Natural killer cell (primary cell): ENCODE measurements at places on chromosomes 1 and 21.

DNA sequence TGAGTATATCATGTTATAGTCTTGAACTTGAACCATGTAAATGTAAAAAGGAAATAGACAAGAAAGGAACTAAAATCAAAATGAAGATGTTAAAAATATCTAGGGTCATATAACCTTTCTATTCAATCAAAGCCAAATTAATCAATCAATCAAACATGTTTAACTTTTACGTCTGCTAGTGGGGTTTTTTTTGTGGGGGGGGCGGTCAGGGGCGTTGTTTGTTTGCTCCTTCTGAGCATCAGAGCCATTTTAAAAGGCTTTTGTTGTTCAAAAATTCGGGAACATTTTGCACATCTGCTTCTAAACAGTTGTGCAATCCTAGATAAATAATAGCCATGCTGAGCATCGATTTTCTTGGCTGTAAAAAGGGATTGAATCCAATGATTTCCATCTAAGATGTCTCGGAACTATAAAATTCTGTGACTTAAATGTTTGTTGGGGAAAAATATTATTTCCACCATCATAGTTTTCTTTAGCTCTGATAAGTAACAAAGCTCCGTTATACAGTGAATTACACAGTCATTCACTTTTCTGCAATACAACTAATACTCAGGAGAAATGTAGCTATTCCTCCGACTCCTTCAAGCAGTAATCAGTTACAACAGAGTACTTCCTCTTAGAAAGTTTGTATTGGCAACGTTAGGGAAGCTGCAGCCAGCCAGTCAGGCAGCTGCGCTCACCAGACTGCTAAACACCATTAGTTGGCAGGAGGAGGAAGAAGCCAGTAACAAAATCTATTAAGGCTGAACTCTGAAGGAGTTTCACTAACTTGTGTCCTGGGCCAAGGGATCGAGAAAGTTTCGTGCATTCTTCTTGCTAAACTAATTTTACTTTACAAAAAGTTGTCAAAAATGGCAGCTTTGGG is 2.2 kb downstream of the SPATA6 start:
- DNase-seq, result peak; percentile 19

DNA sequence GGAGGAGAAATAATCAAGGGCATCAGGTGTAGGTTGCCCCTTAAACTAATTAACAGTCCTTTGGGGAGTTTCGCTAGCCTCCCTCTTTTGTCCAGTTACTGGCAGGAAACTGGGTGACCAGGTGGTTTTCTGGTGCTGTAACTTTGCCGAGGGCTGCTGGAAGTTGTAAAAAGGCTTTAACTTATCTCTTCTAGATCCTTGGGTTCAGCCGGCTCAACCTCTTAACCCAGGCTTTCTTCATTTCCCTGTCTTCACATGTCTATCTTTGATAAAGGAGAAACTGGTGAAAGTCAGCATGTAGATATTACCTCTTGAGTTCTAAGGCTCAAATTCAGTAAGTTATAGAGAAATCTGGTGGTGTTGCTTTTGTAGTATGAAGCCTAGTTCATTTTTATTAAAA is 289.7 kb upstream of the NRIP1 start:
- no peak for DNase-seq

DNA sequence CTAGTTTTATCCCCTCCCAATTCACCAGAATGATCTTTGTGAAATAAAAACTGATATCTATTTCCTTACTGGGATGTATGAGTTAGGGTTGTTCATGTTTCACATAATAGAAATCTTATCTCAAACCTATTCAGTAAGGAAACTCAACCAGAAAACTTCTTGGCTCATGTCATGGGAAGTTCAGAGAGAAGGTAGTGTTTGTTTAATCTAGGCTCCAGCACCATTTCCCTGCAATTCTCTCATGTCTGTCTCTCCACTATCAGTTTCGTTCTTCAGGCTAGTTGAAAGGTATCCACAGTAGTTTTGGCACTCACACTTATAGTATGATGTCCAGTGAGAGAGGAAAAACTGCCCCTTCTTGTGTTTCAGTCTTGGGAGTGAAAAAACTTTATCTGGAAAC is 34.6 kb upstream of the UHMK1 start:
- DNase-seq, result no peak

GRCh38 chr21:42404539-42404938 is 837 bp downstream of the UBASH3A start:
- DNase-seq, result peak; percentile 51

- DNase-seq, result peak; percentile 50
Observed at GRCh38 chr1:31593770-31594632, 17.7 kb downstream of the TINAGL1 start.

- DNase-seq, result no peak
Observed at GRCh38 chr1:14522077-14522925, 76.2 kb upstream of the KAZN start.

DNA sequence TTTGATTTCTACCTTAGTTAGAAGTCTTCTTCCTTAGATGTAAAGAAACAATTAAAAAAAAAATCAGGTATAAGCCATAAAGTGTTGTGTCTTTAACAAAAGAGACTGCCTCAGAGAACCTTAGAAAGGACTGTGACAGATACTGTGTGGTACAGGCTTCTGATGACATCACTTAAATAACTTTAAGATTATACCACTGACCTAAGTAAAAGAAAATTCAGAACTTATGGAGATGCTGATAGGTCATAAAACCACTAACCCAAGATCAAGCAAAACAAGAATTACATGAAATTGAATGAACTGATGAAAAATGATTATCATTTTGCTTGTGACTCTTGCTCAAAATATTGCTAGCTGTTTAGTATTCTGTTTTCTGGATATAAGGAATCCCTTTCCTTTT is 220.8 kb downstream of the NRIP1 start:
- no peak for DNase-seq

DNA sequence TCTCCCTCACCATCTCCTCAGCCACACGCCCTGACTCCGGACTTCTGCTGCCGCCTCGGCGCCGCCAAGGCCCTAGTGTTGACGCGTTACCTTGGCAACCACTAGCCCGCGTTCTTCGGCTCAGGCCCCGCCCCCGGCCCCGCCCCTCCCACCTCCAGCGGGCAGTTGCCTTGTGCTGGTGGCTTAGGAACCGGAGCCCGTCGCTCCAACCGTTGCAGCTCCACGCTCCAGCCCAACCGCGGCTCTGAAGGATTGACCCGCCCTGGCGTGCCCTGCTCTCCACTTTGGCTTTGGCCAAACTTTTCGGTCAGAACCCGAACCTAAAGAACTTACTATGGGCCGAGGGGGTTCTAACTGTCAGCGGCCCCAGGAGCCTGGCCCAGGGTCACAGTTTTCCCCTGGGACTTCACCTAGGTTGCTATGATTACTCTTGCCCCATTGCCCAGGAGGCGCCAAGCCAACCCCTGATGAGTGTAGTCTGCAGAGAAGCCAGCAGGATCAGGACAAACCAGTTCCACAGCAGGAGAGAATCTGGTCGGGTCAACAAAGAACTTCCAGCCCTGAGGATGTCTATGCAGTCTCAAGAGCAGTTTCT is at the start of gene CFAP45:
Gene CFAP45 (minus strand): TSS at position 80 of the 595 bp plus-strand sequence. CDS start 67 bp downstream, at position 13.
- peak; percentile 49 for DNase-seq

DNA sequence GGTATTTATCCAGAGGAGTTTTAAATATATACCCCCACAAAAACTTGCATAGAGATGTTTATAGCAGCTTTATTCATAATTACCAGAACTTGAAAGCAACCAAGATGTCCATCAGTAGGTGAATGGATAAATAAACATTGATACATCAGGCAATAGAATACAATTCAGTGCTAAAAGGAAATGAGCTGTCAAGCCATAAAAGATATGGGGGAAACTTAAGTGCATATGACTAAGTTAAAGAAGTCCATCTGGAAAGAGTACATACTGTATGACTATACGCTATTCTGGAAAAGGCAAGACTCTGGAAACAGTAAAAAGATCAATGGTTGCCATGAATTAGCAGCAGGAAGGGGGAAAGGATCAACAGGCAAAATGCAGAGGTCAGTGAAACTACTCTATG is 366.7 kb downstream of the HHIPL2 start:
- no peak for DNase-seq

DNA sequence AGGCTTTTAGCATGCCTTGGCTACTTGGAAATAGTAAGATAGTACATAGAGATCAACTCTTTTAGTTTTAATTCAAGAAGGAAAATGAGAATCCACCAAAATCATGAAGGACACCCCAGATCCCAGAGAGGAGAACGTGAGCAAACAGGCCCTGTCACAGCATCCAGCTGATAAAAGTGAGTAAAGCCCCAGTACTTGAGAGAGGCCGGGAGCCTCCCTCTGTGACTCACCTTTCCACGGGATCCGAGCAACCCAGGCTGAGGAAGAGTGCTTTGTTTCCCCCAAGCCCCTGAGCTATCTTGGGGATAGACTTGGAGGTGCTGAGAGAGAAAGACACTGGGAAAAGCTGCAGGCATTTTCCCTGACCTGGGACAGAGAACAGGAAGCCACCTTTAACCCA is 238.6 kb downstream of the DUSP10 start:
- DNase-seq, result no peak

- DNase-seq, result no peak
Observed at GRCh38 chr1:36771660-36772284, 262.5 kb downstream of the GRIK3 start.

DNA sequence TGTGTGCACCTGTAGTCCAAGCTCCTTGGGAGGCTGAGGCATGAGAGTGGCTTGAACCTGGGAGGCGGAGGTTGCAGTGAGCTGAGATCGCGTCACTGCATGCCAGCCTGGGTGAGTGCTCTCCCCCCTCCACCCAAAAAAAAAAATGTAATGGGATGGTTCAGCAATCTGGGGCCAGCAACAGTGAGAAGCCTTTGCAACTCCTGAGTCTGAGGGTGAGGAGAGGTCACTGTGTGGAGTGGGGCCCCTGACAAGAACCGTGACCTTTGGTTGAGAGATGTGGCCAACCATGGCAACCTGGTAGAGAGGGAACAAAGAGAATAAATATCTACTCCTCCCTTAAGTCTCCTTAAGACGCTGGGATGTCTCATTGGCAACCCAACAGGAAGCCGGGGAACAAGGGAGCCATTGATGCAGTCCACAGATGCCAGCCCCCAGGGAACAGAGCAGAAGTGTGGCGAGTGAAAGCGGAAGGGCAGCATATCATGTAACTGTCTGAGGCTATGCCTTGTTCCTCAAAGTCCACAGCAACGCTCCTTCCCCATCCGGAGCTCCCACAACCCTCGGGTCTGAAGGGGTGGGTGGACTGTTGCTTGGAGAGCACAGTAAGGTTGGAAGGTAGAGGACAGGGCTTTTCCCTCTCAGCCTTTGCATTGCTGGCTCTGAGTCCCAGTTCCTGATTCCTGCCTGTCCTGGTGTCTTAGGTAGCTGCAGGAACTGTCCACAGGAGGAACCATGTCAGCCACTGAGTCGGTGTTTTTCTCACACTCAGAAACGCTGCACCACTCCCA is 8.3 kb downstream of the TRNP1 start:
- peak; percentile 19 for DNase-seq

DNA sequence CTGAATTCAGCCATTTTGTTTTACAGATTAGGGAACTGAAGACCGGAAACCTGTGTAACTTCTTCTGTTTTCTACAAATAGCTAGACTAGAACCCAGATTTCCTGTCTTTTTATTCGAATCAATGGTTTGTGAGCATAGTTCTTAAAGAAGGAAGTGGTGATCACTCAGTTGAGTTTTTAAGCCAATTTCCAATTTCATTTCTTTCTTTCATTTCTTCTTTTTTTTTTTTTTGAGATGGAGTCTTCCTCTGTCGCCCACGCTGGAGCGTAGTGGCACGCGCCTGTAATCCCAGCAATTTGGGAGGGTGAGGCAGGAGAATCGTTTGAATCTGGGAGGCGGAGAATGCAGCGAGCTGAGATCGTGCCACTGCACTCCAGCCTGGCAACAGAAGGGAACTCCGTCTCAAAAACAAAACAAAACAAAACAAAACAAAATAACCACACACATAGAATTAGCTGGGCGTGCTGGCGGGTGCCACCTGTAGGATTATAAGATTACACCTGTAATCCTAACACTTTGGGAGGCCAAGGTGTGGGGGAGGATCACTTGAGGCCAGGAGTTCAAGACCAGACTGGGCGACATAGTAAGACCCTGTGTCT is 3.0 kb upstream of the MDM4 start:
- peak; percentile 83 for DNase-seq

DNA sequence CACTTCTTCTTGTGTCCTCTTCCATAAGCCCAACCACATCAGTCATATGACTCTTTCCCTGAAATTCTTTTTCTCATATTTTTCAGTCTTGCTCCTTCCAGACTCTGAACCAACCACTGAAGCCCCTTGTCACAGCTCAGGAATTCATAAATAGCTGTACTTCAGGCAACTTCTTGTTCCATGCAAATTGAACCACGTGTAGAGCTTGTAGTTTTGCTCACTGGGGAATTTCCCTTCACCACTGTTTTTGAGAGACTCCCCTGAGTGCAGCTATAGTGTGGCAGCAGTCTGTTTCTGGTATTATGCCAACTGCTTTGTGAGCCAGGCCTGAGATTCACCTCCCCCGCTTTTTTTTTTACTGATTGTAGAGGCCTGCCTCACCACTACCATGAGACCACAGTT is 150.3 kb upstream of the SPAG17 start:
- no peak for DNase-seq

DNA sequence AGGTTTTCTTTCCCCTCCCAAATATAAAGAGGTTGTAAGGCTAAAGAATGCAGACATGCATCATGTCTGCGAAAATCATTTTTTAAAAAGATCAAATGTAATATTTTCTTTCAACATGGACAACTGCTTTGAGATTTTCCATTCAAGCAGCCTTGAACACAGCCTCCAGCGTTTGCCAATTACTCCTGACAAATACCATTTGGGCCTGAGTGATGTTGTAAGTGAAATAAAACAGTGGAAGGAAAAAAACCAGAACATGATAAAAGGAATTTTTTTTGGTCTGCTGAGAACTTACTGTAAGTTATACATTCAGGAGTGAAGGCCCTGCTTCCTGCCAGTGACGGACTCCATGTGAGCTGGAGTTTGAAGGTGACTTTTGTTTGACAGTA is 37.2 kb downstream of the SETD4 start:
- no peak for DNase-seq

GRCh38 chr21:39037807-39038405 is 145.3 kb downstream of the PSMG1 start:
- no peak for DNase-seq

DNA sequence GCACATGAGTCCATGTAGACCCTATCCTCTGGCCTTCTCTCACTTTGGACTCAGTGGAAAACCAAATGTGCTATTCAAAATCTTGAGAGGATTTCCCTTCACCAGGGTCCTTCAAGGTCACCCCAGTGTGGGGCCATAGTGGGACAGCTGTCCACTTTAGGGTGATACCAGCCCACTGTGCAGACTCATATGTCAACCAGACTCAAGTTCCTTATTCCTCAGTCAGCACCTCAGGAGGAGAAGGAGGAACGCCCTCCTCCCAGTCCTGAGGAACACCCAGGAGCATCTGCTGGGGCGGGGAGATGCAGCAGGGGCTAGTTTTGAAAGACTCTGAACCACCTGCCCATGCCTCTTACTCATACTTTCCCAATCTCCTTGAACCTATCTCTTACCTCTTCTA is 340.9 kb downstream of the MATN1 start:
- DNase-seq, result no peak

GRCh38 chr1:21307210-21307609 is 16.9 kb upstream of the ECE1 start:
- DNase-seq, result no peak

DNA sequence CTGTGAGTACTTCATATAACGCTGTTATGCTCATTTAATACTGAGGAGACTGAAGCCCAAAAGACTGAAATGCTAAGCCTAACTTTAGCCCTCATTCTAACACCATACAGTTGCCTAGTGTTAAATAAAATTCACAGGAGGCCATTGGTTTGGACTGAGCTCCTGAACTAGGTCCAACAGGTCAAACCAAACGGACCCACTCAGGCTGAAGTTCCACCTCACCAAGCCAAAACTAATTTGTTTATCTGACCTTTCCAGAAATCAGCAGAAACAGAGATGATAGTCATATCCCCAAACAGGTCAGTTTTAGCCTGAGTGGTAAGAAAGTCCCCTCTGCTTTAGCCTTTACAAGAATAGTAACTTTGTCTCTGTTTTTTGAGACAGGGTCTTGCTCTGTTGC is 311.3 kb upstream of the ZP4 start:
- no peak for DNase-seq
